ENCODE measurements at places on chromosomes 2 and 18. TPM values are rescaled to one million over a fixed set of nuclear protein-coding genes. Genes with fewer than 3 reads are reported as not detected.

ABCB11 gene
- 0.58 TPM for total RNA-seq

- DNase-seq, result no peak
Measured at GRCh38 chr18:50898919-50899318, 20.0 kb downstream of the ME2 start.

DNA sequence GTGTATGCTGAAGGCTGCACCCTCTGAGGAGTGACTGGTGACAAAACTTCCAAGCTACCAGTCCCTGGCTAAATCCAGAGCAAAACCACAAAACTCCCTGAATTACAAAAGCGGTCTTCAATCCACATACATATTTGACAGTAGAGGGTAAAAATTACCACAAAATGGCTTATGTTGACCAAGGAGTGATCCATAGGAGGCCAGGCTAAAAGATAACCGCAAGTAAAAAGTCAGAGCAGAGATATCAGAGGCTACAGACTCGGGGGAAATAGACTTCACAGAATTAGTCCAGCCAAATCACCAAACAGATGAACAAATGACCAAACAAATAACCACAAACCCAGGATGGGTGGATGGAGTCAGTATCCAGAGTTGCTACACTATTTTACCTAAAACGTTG, 19.4 kb downstream of the STARD6 start:
- DNase-seq, result no peak

DNA sequence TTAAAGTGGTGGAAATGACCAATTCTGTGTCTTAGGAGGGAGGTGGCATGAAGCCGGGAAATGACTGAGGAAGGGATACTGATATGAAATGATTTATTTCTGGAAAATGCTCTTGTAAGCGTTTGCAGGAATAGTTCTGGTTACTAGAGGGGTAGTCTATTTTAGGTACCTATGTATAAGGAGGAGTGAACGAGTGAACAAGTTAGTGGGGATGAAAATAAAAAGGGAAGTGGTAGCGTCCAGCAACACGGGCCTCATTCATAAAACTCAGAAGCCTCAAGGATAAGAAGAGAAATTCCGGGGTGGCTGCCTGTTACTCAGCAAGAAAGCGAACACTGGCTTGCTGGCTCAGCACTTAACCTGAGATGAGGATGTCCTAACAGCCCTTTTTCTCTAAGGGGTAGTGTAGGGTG, 303.3 kb downstream of the NCKAP5 start:
- no peak for DNase-seq

GRCh38 chr2:159608108-159608507, 8.2 kb downstream of the BAZ2B start:
- no peak for DNase-seq

GRCh38 chr2:184756885-184757284, 158.6 kb downstream of the ZNF804A start:
- no peak for DNase-seq

DNA sequence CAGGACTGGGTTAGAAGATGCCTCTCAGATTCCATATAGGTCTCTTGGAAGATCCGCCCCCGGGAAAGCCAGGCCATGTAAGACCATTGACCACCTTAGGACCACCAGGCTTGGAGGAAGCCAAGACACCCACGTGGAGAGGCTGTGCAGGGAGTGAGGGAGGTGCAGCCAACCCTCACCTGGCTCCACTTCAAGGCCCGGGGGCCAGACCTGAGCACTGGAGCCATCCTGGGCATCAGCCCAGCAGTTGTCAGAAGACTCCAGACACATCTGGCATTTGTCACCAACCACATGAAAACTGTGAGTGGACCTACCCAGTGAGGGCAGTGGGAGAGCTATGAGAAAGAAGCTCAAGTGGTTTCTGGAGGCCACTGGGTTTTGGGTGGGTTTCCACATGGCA, 214.4 kb downstream of the MYT1L start:
- no peak for DNase-seq

- DNase-seq, result no peak
Measured at GRCh38 chr18:41449612-41450011, 505.4 kb upstream of the PIK3C3 start.

SIX2 gene
- total RNA-seq, result 17.9 TPM

DNA sequence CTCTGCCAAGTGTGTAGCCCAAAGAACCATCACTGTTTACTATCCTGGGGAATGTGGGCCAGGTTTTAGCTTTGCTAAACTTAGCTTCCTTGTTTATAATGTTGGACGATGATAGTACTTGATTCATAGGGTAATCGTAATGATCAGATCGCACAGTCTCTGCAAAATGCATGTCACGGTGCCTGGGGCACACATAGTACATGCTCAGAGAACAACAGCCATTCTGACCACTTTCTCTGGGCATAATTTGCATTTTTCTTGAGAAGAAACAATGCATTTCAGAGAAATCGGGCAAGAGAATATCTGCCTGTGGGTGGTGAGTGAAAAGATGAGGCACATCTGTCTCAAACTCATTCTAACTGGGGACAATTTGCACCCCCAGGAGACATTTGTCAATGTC, 16.3 kb downstream of the ACKR3 start:
- no peak for DNase-seq

GALNT14 gene
- not detected for total RNA-seq

GRCh38 chr18:35993013-35993412, 20.5 kb downstream of the RMP24 start:
- no peak for DNase-seq

EMILIN2 gene
- 5.2 TPM for total RNA-seq

GRCh38 chr2:236169741-236170589, 1.8 kb upstream of the GBX2 start:
- DNase-seq, result no peak

GRCh38 chr2:8324164-8324856, 357.5 kb upstream of the ID2 start:
- peak; percentile 44 for DNase-seq

RGPD3 gene
- not detected for total RNA-seq

DNA sequence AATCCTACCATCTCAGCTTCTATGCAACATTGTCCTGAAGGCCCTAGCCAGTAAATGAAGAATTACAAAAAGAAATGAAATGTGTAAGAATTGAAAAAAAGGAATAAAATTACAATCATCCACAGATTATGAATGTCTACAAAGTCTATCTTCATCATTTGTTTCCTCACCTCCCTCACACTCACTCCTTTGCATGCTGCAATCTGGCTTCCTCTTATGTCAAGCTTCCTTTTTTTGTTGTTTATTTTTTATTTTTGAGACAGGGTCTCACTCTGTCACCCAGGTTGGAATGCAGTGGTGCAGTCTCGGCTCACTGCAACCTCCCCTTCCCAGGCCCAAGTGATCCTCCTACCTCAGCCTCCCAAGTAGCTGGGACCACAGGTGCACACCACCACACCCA, 129.0 kb downstream of the CABYR start:
- no peak for DNase-seq

CYS1 gene
- total RNA-seq, result 3.9 TPM

Measured in stomach (tissue), 19 donors.